Sigmoid colon (tissue), 7 donors: ENCODE measurements at places on chromosomes 1 and 21. TPM values are rescaled to one million over a fixed set of nuclear protein-coding genes. Genes with fewer than 3 reads are reported as not detected.

GRCh38 chr1:36925251-36925650, 109.1 kb downstream of the GRIK3 start:
- peak; percentile 44 for DNase-seq

- peak; percentile 77 for DNase-seq
These were observed 34.8 kb downstream of the CLCA1 start for GRCh38 chr1:86503406-86504136.

DNA sequence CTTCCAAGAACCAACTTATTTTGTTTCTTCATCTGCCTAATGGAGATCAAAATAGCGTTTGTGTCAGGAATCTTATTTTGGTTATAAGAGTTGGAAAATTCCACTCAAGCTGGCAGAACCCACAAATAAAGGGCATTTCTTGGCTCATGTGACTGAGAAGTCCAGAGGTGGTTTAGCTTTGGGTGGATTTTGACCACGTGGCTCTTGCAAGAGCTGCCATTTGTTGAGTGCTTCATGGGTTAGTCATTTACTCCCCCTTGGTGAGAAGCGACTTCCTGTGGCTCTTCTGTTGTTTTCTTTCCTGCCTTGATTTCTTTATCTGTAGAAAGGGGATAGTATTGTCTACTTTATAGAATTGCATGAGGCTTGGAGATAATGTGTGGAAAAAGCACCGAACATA, 9.5 kb upstream of the RNF186 start:
- DNase-seq, result no peak

Gene NPL
- 9.2 TPM for polyA plus RNA-seq

DNA sequence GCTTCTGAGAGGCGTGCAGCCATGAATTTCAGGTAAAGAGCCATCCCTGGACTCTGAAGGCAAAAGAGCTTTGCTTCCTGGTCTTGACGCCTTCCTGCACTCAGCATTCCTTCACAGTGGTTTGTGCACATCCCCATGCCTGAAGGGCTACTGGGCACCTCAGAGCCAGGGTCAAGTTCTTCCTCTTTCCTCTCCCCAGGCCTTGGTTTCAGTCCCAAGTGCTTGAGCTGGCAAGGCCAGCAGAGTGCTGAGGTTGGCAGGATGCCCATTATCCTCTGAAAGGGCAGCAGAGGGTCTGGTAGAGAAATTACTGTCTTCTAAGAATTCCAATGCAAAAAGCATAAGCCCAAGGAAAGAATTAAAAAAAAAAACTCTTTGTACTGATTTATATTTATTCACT, 1064.9 kb downstream of the TTLL7 start:
- DNase-seq, result no peak

Gene KCNT2
- polyA plus RNA-seq, result 1.2 TPM

Gene SYT2
- polyA plus RNA-seq, result not detected

GRCh38 chr1:241896670-241896962, 48.6 kb downstream of the EXO1 start:
- no peak for DNase-seq

DNA sequence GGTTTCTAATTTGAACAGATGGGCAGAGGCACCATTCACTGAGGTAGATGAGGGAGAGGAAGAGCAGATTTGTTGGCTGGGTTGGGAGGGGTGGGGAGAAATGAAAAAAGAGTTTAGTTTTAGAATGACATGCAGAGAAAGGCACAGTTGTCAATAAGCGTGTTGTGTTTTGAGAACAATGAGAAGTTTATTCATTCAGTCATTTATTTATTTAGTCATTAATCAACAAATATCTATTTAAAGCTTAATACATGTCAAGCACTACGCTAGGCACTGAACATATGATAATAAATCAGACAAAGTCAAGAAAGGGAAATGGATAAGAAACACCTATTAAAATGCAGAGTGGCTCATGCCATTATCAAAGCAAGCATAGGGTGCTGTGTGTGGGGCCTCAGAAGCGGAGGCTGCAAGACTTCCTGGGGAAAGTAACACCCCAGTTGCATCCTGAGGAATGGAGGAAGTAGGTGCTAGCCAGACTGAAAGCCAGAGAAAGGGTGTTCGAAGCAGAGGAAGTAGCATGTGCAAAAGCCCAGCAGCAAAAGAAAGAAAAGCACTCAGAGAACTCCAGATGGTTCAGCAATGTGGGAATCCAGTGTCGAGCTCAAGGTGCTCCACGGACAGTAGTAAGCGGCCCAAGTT, 114.1 kb downstream of the RNF220 start:
- DNase-seq, result no peak

GRCh38 chr21:34877485-34878128, 171.5 kb downstream of the RUNX1 start:
- DNase-seq, result no peak

DNA sequence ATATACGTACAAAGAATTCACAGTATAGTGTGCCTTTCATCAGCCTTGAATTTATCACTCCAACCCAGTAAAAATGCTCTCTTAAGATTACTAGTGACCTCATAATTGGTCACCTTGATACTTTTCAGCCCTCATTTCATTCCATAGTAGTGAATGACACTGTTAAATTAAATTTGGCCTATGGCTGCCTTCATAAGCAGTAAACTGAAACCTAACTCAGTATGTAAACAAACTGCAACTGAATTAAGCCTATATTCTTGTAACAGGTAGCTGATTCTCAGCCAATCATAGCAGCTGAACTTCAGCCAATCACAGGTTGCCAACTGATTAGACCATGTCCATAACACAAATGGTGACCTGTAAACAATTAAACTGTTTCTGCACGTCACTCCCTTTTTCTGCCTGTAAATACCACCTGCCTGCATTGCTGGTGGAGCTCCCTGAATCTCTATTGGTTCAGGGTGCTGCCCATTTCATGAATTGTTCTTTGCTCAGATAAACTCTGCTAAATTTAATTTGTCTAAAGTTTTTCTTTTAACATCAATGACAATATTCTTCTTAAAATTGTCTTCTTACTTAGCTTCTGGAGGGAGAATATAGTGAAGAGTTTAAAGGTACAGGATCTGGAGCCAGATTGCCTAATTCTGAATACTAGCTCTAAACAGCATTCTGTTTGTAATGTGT, 24.0 kb upstream of the CAMSAP2 start:
- no peak for DNase-seq

Gene GRHL3
- not detected for polyA plus RNA-seq

Gene SYCP1
- polyA plus RNA-seq, result not detected

DNA sequence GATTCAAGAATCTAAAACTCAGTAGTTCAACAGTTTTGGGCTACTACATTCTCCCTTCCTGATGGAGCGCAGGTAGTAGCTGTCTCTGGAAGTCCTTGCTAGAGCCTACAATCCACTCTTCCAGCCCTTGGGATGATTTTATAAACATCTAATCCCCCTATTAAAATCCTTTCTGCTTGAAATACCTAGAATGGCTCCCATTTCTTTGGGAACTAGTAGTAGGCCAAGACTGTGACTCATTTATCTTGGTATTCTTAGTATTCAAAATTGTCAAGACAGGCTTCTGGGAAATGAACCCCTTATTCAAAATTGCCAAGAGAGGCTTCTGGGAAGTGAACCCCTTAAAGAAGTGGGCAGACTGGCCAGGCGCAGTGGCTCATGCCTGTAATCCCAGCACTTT, 142.5 kb upstream of the FGGY start:
- no peak for DNase-seq

GRCh38 chr1:41400225-41400624, 39.0 kb downstream of the FOXO6 start:
- no peak for DNase-seq

Gene ADGRL2
- polyA plus RNA-seq, result 4.8 TPM

GRCh38 chr1:41024953-41025352, 3.4 kb upstream of the SLFNL1 start:
- DNase-seq, result no peak

GRCh38 chr21:38796424-38796823, 9.3 kb upstream of the ETS2 start:
- DNase-seq, result no peak

DNA sequence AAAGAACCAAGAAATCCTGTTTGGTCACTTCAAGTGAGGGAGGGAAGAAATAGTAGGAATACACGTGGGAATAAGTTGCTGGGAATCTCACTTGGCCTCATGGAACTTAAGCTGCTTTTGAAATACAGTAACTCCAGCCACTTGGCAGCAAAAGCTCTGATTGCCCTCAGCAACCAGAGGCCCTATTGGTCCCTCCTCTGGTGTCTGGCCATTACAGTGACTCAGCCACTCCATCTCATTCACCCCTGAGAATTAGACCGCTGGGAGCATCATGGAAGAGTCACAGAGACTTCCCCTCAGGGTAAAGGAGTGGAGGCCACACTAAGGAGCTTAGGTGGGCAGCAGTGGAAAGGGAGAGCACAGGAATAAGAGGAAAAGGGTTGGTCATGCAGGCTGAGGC, 99.6 kb downstream of the ELAVL4 start:
- no peak for DNase-seq

Gene ACTA1
- 1.1 TPM for polyA plus RNA-seq

- no peak for DNase-seq
These were observed 38.7 kb downstream of the DSTYK start for GRCh38 chr1:205172729-205173366.

Gene TEX38
- polyA plus RNA-seq, result not detected

- DNase-seq, result no peak
These were observed 127.2 kb downstream of the KAZN start for GRCh38 chr1:14725695-14726094.

Gene TPTE
- polyA plus RNA-seq, result not detected

Gene TBX15
- not detected for polyA plus RNA-seq
